ENCODE measurements at places on chromosomes 5 and 9. TPM values are rescaled to one million over a fixed set of nuclear protein-coding genes. Genes with fewer than 3 reads are reported as not detected.

DNA sequence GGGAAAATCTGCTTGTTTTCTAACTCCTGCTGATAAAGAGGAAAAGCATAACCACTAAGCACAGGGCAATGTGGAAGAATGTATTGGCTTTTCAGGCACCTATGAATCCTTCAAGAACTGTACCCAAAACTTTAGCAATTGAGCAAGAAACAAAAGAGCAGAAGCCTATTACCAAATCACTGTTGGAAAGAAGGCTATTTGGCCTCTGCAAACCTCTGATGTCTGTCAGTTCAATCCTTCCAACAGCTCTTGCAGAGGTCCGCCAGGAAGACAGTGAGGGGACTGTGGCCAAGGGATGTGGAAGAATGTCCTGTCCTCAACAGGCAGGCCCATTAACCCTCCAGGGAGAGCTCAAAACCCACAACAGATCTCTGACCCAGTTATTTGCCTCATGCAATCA is 328.6 kb downstream of the ENC1 start:
- peaks cover 12% of the 10 kb centered on the region for H3K4me1 ChIP-seq
- no peak for DNase-seq
- H3K36me3 ChIP-seq = no peaks in the 10 kb centered on the region
- H3K27me3 ChIP-seq = no peaks in the 10 kb centered on the region
- H3K4me3 ChIP-seq = no peak overlapping the region
- H3K27ac ChIP-seq = peak overlapping the region; percentile 61

GRCh38 chr5:74441616-74442015 is 198.9 kb downstream of the ENC1 start:
- no peaks in the 10 kb centered on the region for H3K4me1 ChIP-seq
- DNase-seq = no peak
- H3K4me3 ChIP-seq = no peak overlapping the region
- no peaks in the 10 kb centered on the region for H3K27me3 ChIP-seq
- no peaks in the 10 kb centered on the region for H3K36me3 ChIP-seq

DNA sequence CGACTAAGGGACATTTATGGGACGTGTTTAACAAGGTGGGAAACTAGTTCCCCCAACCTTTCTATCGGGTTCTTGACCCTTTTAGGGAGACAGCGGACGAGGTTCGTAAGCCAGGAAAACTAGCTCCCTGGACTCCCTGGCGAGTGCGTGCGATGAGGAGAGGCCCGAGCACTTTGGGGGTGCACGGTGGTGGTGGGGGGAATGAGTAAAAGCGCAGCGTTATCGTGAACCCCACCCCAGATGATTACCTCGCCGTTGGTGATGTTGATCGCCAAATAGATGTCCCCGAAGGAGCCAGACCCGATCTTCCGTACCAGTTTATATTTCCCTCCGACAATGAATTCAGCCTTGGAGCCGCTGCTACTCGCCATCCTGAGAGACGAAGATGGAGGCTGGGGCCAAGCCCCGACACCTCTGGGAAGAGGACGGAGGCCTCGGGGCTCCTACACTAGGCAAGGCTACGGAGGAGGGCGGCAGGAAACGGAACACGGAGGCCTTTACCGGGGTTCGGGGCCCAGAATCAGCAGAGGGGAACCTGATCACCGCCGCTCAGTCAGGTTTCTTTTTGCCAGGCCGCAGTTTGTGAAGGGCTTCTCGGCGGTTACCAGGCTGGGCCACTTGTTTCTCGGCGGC is 529 bp downstream of the CSNK1A1 start:
- H3K27me3 ChIP-seq = no peaks in the 10 kb centered on the region
- peaks cover 21% of the 10 kb centered on the region for H3K4me1 ChIP-seq
- peak overlapping the region; percentile 95 for H3K4me3 ChIP-seq
- peaks cover 14% of the 10 kb centered on the region for H3K36me3 ChIP-seq
- H3K27ac ChIP-seq = peak overlapping the region; percentile 97
- peak; percentile 31 for DNase-seq

BAAT gene
- 0.40 TPM for total RNA-seq

KIF24 gene
- total RNA-seq = 2.8 TPM

- H3K4me3 ChIP-seq = peak overlapping the region; percentile 34
- no peaks in the 10 kb centered on the region for H3K27me3 ChIP-seq
Measured at GRCh38 chr5:158979749-158980521, 119.8 kb downstream of the EBF1 start.

DNA sequence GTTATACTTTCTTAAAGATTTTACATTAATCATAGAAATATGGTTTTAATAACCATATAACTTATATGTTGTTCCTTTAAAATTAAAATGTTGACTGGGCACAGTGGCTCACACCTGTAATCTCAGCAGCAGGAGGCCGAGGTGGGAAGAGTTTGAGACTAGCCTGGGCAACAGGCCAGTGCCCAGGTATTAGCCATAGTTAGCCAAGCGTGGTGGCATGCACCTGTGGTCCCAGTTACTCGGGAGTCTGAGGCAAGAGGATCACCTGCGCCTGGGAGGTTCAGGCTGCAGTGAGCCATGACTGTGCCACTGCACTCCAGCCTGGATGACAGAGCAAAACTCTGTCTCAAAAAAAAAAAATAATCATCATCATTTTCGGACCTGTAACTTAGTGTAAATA is 133.5 kb downstream of the DTWD2 start:
- no peak overlapping the region for H3K27ac ChIP-seq
- H3K4me1 ChIP-seq = no peaks in the 10 kb centered on the region
- no peaks in the 10 kb centered on the region for H3K27me3 ChIP-seq

DNA sequence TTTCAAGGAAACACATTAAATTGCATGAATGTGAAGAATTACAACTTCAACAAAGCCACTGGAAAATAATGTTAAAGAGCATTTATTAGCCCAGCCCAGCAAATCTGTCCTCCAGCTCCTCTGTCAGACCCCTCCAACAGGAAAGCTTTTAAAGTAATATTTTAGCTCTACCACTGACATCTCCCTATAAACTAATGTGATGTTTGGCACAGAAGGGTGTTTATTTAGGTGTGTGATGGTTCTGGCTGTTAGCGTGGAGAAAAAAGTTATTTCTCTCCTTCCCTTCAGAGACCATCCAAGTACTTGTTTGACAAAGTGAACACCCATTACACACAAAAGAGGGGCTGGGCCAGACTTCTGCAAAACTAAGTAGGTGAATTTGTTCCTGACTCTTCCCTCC is 111.9 kb upstream of the TARS1 start:
- H3K27me3 ChIP-seq = no peaks in the 10 kb centered on the region
- no peak for DNase-seq
- no peak overlapping the region for H3K27ac ChIP-seq
- H3K4me3 ChIP-seq = no peak overlapping the region

- no peaks in the 10 kb centered on the region for H3K27me3 ChIP-seq
- DNase-seq = no peak
- H3K27ac ChIP-seq = no peak overlapping the region
- H3K4me1 ChIP-seq = peaks cover 10% of the 10 kb centered on the region
Measured at GRCh38 chr5:218457-219291, 554 bp downstream of the SDHA start.

GRCh38 chr9:127005770-127006314 is 91.3 kb downstream of the RALGPS1 start:
- H3K27ac ChIP-seq = peak overlapping the region; percentile 10
- no peaks in the 10 kb centered on the region for H3K27me3 ChIP-seq
- H3K36me3 ChIP-seq = no peaks in the 10 kb centered on the region
- H3K4me3 ChIP-seq = no peak overlapping the region
- no peak for DNase-seq

DNA sequence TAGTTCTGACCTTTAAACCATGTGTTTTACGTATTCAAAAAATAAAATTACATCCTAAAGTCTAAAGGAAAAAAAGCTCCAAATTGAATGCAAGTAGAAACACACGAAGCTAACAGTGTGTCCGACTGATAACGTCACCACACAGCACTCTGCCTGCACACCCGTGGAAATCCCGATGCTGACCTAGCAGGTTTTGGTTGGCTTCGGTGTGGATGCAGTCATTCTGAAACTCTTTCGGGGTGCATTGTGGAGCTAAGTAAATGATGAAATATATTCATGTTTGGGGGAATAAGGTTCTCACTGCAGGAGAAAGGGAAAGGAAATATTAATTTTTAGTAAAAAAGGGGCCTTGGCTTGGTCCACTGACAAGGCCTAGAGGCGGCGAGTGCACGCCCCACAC is 2.0 kb downstream of the RASGEF1C start:
- H3K4me1 ChIP-seq = peaks cover 18% of the 10 kb centered on the region
- no peak for DNase-seq
- H3K27ac ChIP-seq = peak overlapping the region; percentile 7
- no peaks in the 10 kb centered on the region for H3K36me3 ChIP-seq
- peaks cover 15% of the 10 kb centered on the region for H3K27me3 ChIP-seq

DNA sequence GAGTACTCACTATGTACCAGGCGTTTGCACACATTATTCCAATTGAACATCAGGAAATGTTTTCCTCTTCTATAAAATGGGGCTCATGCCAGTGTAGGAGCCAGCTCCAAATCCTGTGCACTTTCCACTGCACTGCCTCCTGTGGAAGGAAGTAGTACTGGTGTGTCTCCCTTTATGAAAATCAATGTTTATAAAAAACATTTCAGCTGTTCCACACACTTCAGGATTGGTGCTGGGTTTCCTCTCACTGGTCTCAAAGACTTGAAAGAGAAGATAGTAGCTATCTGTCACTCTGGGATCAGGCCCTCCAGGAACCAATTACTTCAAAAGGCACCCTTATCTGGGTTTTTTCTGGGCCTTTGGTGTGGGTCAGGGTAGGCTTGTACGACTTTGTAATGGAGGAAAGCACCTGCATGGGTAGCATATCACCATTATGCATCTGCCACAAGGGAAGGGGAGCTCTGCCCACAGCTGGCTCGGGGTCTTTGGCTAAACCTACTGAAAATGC is 32.5 kb downstream of the RAB14 start:
- H3K36me3 ChIP-seq = peaks cover 40% of the 10 kb centered on the region
- no peak overlapping the region for H3K27ac ChIP-seq
- no peaks in the 10 kb centered on the region for H3K27me3 ChIP-seq

DNA sequence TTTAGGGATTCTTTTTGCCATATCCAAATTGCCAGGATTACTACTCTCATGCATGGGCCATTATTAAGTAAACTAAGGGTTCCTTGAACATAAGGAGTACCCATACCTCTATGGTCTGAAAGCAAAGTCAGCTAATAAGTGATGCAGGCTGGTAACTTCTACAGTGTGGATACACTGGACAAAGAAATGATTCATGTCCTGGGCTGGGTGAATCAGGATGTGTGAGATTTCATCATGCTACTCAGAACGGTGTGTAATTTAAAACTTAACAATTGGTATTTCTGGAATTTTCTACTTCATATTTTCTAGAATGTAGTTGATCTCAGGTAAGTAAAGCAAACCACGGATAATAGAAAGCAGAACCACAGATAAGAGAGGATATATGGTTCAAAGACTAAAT is 428.8 kb downstream of the CHSY3 start:
- H3K4me3 ChIP-seq = no peak overlapping the region
- no peaks in the 10 kb centered on the region for H3K27me3 ChIP-seq
- H3K36me3 ChIP-seq = no peaks in the 10 kb centered on the region
- no peak for DNase-seq
- H3K27ac ChIP-seq = no peak overlapping the region

GZMA gene
- 0.20 TPM for total RNA-seq

DNA sequence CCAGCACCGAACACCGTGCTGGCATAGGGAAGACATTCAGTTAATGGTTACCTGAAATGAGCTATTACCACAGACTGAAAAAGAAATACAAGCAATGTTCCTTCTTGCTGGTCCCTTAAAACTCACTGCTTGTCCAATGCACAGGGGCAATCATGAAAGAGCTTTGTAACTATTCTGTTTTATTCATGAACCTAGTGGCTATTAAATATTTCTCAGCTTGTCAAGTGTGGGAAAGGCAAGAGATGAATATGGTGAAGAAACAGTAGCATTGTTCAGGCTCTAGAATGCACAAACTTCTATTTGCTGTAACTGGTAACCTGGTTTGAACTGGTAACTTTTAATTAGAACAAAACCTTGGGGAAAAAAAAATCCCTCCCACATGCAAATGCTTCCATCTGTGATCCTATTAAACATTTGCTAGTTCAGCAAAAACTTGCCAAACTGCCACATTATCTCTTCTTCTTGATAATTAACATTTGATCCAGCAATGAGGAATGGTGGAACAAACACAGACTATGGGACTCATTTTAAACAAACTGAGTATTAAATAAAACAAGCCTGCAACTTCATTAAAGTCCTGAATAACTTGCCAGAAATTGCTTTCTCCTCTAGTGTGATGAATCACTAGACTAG is 36.1 kb downstream of the YIPF5 start:
- H3K27ac ChIP-seq = no peak overlapping the region
- no peak overlapping the region for H3K4me3 ChIP-seq
- no peaks in the 10 kb centered on the region for H3K36me3 ChIP-seq

CCDC180 gene
- total RNA-seq = 15.5 TPM

DNA sequence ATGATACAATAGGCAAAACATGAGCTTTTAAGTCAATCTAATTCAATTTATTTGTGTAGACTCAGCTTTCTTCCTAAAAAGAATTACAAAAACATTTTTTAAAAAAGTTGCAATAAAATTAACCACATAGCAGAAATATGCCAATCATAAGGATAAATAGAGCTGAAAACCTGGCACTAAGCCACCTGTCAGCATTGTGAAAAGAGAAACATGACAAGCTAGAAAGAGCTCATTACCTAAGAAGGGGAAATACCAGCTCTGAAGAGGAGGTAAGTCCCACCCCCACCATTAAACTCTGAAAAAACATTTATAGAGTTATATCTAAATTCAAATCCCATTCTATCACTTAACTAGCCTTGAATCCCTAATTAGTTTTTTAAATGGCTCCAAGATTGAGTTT is 372.9 kb downstream of the OSTF1 start:
- H3K27ac ChIP-seq = no peak overlapping the region
- no peaks in the 10 kb centered on the region for H3K27me3 ChIP-seq
- no peak for DNase-seq
- no peak overlapping the region for H3K4me3 ChIP-seq

UGT3A2 gene
- 2.0 TPM for total RNA-seq

RNF208 gene
- 3.0 TPM for total RNA-seq

DNA sequence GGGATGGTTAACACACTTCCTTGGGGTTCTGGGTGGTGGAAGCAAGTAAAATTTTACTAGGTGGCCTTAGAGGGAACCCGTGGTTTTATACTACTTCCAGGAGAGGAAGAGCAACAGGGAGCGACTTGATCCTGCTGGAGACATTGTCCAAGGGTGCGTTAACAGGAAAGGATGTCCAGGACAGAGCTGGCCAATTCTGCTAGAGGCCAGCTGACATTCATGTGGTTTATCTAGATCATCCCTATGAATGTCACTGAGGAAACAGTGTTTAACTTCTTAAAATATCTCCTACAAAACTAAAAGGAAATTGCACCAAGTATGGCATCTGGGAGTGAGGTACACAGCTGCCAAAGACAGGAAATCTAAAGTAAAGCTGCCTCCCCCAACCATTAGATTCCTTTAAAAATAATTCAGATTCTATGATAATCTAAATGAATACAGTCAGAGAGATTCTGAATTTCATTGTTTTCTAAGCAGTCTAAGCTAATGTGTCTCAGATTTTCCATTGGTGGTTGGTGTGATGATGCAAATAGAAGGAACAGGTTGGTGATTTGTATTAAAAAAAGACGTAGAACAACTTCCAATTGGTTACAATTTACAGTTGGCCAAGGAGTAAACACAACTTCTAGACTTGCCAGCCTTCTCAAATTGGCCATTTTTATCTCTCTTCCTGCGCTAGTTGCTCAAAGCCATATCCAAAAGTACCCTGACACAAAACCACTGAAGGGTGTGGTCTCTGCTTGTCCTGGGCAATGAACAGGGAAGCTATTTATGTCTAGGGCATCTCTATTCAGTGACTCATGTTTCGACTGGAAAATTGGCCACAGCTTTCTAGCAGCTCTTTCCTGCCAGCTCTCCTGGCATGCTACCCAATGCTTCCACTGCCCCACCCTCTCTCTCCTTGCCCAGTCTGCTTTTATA is 574.7 kb upstream of the MEF2C start:
- no peaks in the 10 kb centered on the region for H3K36me3 ChIP-seq
- no peak overlapping the region for H3K4me3 ChIP-seq
- peak overlapping the region; percentile 5 for H3K27ac ChIP-seq
- no peaks in the 10 kb centered on the region for H3K27me3 ChIP-seq
- peaks cover 3% of the 10 kb centered on the region for H3K4me1 ChIP-seq

SOHLH1 gene
- total RNA-seq = 0.50 TPM

Data from spinal cord (tissue), 10 donors.